ENCODE measurements at places on chromosomes 6 and 20.

DNA sequence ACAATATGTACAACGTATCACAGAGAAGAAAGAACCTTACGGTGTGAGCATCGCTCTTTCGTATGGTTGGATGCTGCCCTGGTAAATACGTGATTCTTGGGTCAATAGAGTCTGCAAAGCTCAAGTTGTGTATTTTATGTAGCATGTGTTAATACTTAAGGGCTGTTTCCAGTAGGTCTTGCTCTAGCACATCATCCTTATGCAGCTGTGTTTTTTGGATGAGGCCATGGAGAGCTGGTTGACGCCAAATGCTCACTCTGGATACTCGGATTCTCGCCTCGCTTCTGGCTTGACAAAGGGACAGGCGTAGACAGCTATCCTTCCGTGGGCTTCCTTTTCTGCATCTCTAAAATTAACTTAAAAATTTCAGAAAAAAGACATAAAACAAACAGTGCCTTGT, 38.9 kb downstream of the SNRNP48 start:
- DNase-seq = no peak

DNA sequence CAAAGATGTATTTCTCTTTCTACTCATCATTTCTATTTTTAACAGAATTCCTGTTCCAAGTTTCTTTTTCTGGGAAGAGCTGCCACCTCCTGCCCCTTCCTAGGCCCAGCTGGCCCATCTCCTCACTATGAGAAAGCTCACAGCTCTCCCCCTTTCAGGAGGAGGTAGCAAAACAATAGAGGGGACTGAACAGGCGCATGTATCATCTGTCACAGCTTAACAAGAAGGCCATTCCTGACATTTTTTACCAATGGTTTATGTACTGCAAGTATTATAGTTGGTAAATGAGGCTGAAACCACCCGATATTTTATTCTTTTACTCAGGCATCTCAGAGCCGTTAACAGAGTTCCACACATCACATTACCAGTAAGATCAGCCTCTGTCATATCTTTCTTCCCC, 103.7 kb upstream of the MTHFD1L start:
- DNase-seq = no peak

DNA sequence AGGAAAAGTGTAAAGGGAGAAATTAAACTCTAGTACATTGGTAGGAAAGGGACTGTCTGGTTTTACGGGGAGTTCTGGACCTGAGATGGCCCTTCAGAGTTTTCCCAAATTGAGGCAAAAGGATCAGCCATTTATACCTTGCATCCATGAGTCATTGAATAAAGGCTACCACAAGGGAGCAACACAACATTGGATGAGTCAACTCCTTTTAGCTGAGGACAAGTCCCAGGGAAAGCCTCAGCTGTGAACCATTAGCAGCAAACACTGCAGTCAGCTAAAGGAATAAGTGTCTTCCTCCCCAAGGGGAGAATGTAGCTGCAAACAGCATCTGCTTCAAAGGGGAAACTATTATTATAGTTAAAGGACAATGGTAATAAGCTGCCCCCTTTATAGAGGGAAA, 468.7 kb upstream of the ID4 start:
- DNase-seq = no peak

GRCh38 chr20:54772893-54773642, 297.7 kb downstream of the DOK5 start:
- no peak for DNase-seq

GRCh38 chr6:148612043-148612442, 134.8 kb upstream of the UST start:
- no peak for DNase-seq

DNA sequence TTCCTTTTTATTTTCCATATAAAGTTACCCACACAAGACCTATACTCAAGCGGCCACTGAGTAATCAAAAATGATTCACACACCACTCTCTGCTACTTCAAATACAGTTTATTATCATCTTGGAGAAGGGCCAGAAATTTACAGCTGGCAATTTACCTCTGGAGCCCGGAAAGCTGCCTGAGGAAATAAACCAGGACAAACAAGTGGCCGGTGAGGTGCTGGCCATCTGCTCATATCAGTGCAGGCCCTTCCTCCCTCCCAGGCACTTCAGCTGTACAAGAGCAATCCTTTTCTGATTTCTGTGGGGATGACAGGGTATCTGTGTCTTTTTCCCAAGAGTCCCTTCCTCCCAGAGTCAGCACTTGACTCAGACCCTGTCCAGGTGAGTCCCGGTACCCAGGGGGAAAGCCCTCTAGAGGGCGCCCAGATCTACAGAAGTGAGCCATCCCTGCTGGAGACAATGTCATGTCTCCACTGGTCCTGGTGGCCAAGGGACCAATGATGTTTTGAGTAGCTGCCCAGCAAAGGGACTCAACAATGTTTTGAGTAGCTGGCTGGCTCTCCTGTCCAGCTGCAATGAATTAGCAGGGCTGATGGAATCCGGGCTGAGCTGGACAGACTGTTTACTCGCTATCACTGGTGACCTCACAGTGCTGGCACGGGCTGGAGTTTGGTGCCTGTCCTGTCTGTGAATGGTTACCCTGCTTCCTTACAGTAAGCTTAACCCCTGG, 23.6 kb downstream of the LRP11 start:
- DNase-seq = peak; percentile 46

DNA sequence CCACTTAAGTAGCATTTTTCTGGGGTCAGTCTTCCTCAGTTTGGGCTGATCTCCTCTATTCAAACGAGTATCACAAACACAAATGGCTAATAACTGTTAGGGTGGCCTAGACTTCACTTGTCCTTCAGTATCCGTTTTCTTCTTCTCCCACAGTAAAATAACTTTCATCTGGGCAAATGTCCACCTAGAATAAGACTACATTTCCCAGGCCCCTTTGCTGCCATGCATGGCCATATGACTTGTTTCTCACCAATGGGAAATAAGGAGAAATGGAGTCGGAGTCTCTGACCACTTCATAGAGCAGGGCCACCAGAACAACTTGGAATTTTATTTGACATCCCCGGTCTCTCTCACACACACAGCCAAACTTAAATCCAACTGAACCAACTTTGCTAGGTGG, 51.4 kb downstream of the SULF2 start:
- no peak for DNase-seq

- no peak for DNase-seq
These were observed 53.0 kb downstream of the HDGFL1 start for GRCh38 chr6:22622351-22622750.

DNA sequence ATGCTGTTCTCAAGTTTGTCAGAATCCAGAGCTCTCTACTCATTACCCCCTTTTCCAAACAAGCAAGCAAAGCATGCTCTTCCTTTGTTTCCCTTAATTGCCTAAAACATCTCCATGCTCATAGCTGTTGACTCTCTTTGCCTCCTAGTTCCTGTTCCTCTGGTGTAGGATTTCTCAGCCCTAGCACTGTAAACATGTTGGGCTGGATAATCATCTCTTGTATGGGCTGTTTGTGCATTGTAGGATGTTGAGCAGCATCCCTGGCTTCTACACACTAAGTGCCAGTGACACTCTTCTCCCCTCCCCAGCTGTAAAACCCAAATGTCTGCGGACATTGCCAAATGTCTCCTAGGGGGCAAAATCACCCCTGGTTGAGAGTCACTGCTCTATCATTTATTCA, 14.0 kb downstream of the PPARD start:
- DNase-seq = no peak

DNA sequence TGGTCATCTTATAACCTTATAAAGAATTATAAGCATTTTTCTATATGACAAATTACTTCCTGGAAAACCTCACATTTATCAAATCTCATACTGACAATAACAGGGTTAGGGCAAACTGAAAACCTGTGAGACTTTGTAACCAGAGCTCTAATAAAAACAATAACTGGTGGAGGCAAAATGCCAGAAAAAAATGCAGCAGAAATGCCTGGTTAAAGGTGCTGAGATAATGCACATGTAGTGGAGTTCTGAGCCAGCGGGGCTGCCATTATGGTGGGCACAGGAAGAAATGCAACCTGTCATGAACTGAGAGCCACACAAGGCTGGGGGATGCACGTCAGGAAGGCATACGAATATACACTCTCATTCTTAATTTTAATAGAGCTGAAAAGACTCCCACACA, 53.0 kb downstream of the NCOA6 start:
- DNase-seq = no peak

- no peak for DNase-seq
These were observed 31.4 kb downstream of the KCNK17 start for GRCh38 chr6:39282774-39283173.

GRCh38 chr20:44477151-44477550, 1.5 kb downstream of the TTPAL start:
- DNase-seq = no peak

- no peak for DNase-seq
These were observed 13.6 kb downstream of the SLC17A2 start for GRCh38 chr6:25916789-25917490.
